Regular cardiac myocyte (primary cell): ENCODE measurements at places on chromosomes 4 and X. TPM values are rescaled to one million over a fixed set of nuclear protein-coding genes. Genes with fewer than 3 reads are reported as not detected.

The SMIM10L2A gene
- under 0.01 and 1.7 TPM in 2 replicates for total RNA-seq

The FGD1 gene
- total RNA-seq, result 2.0 and 4.6 TPM in 2 replicates

The RHOXF2 gene
- total RNA-seq, result not detected in 2 replicates

The INPP4B gene
- 25.3 and 44.8 TPM in 2 replicates for total RNA-seq

The BEND2 gene
- not detected in 2 replicates for total RNA-seq

The ATP10D gene
- 38.7 and 73.3 TPM in 2 replicates for total RNA-seq

The EPGN gene
- 0.38 and 0.85 TPM in 2 replicates for total RNA-seq

The KANTR gene
- 2.9 and 7.3 TPM in 2 replicates for total RNA-seq

The LRRC66 gene
- total RNA-seq, result 0.28 and 0.38 TPM in 2 replicates

The PNMA5 gene
- total RNA-seq, result not detected in 2 replicates

The KLF8 gene
- 1.9 and 2.3 TPM in 2 replicates for total RNA-seq

The SPIN3 gene
- 5.4 and 7.3 TPM in 2 replicates for total RNA-seq

The PITX2 gene
- 0.28 and 0.77 TPM in 2 replicates for total RNA-seq

The SPON2 gene
- 4.6 and 18.9 TPM in 2 replicates for total RNA-seq

The XAGE5 gene
- not detected in 2 replicates for total RNA-seq

The LANCL3 gene
- total RNA-seq, result 0.28 and 0.38 TPM in 2 replicates

The LUZP4 gene
- not detected in 2 replicates for total RNA-seq

The ABRAXAS1 gene
- 9.2 and 14.1 TPM in 2 replicates for total RNA-seq

The SPANXD gene
- total RNA-seq, result not detected in 2 replicates

The GPRASP1 gene
- 1.5 and 7.3 TPM in 2 replicates for total RNA-seq

The MGAT4D gene
- not detected in 2 replicates for total RNA-seq

The ZAR1 gene
- total RNA-seq, result not detected in 2 replicates

The PLXNB3 gene
- total RNA-seq, result 4.2 and 6.5 TPM in 2 replicates

The PLS3 gene
- total RNA-seq, result 584 and 611 TPM in 2 replicates

The PCYT1B gene
- total RNA-seq, result under 0.01 TPM in 2 replicates

The PHOX2B gene
- total RNA-seq, result not detected in 2 replicates

The CDS1 gene
- under 0.01 and 0.28 TPM in 2 replicates for total RNA-seq

The TAB3 gene
- 5.2 and 9.9 TPM in 2 replicates for total RNA-seq

The PABPC1L2A gene
- total RNA-seq, result not detected in 2 replicates

The ARSJ gene
- total RNA-seq, result 51.3 and 65.8 TPM in 2 replicates

The PHEX gene
- under 0.01 TPM in 2 replicates for total RNA-seq

The PNPLA4 gene
- 10.4 and 12.5 TPM in 2 replicates for total RNA-seq

The CT45A3 gene
- total RNA-seq, result not detected in 2 replicates

The TKTL2 gene
- total RNA-seq, result not detected in 2 replicates

The NAP1L5 gene
- total RNA-seq, result 9.3 and 12.3 TPM in 2 replicates

The MID2 gene
- total RNA-seq, result 7.7 and 22.3 TPM in 2 replicates

The DDIT4L gene
- total RNA-seq, result 4.6 and 6.2 TPM in 2 replicates

The TRPC3 gene
- total RNA-seq, result under 0.01 and 0.19 TPM in 2 replicates

The ZCCHC18 gene
- 0.19 and 3.1 TPM in 2 replicates for total RNA-seq
